ENCODE measurements at places on chromosomes 4 and X.

- H3K36me3 ChIP-seq = no peaks in the 10 kb centered on the region
- peak overlapping the region; percentile 32 for H3K27ac ChIP-seq
- H3K4me3 ChIP-seq = peak overlapping the region; percentile 27
- peaks cover 15% of the 10 kb centered on the region for H3K4me1 ChIP-seq
- peak; percentile 73 for DNase-seq
These were observed 49.0 kb downstream of the SH2D1A start for GRCh38 chrX:124395145-124395880.

DNA sequence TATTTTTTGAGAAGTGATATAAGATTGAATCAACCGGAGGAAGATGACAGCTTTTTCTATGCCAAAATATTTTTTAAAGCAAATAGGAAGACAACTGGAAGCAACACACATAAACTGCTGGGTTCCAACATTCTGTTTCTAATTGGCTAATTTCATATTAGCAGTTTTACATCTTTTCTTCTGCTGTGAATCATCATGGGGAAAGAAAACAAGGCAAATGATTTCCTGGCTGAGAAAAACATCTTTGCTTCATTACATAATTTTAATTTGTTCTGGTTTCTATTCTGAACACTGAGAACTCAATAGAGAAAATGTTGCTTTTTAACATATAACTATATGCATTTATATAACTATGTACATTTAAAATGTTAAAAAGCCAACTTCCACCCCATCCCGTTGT, 2518.5 kb downstream of the ARAP2 start:
- no peaks in the 10 kb centered on the region for H3K36me3 ChIP-seq
- H3K4me3 ChIP-seq = no peak overlapping the region
- DNase-seq = no peak
- H3K27ac ChIP-seq = no peak overlapping the region
- H3K27me3 ChIP-seq = no peaks in the 10 kb centered on the region

GRCh38 chr4:59535541-59535940, 1664.6 kb upstream of the ADGRL3 start:
- no peaks in the 10 kb centered on the region for H3K36me3 ChIP-seq
- H3K27ac ChIP-seq = no peak overlapping the region
- no peaks in the 10 kb centered on the region for H3K4me1 ChIP-seq

GRCh38 chrX:149858592-149858991, 22.4 kb upstream of the MAGEA8 start:
- no peak overlapping the region for H3K4me3 ChIP-seq
- no peak for DNase-seq
- no peak overlapping the region for H3K27ac ChIP-seq
- no peaks in the 10 kb centered on the region for H3K27me3 ChIP-seq
- H3K4me1 ChIP-seq = no peaks in the 10 kb centered on the region

- DNase-seq = no peak
- H3K27ac ChIP-seq = no peak overlapping the region
- H3K27me3 ChIP-seq = no peaks in the 10 kb centered on the region
- H3K4me1 ChIP-seq = no peaks in the 10 kb centered on the region
These were observed 49.4 kb downstream of the ANXA3 start for GRCh38 chr4:78601013-78601412.

- no peak for DNase-seq
- H3K27ac ChIP-seq = no peak overlapping the region
- no peaks in the 10 kb centered on the region for H3K4me1 ChIP-seq
- no peak overlapping the region for H3K4me3 ChIP-seq
- H3K27me3 ChIP-seq = no peaks in the 10 kb centered on the region
- no peaks in the 10 kb centered on the region for H3K36me3 ChIP-seq
These were observed 546.9 kb downstream of the BCOR start for GRCh38 chrX:39550795-39551361.

- DNase-seq = no peak
- H3K36me3 ChIP-seq = no peaks in the 10 kb centered on the region
- H3K27me3 ChIP-seq = no peaks in the 10 kb centered on the region
- H3K27ac ChIP-seq = no peak overlapping the region
- no peak overlapping the region for H3K4me3 ChIP-seq
- H3K4me1 ChIP-seq = no peaks in the 10 kb centered on the region
These were observed 51.7 kb downstream of the ADGRG2 start for GRCh38 chrX:19070555-19070994.

DNA sequence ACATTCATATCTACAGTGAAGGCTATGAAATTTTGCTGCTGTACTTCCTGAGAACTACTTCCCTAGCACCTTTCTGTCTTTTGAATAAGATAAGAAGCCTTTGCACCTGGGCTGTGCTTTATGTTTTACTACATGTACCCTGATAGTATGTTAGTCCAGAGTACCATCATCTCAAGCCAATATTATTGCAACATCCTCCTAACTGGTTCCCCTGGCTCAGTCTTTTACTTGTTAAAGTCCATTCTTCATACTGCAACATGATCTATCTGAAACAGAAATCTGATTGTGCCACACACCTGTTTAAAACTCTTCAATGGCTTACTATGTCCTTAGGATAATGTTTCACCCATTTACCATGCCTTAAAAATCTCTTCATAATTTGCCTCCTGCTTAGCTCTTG, 102.3 kb downstream of the AGTR2 start:
- H3K36me3 ChIP-seq = no peaks in the 10 kb centered on the region
- no peak overlapping the region for H3K27ac ChIP-seq
- no peak for DNase-seq
- no peak overlapping the region for H3K4me3 ChIP-seq

GRCh38 chr4:89486042-89486441, 178.4 kb upstream of the GPRIN3 start:
- H3K36me3 ChIP-seq = no peaks in the 10 kb centered on the region
- H3K4me1 ChIP-seq = no peaks in the 10 kb centered on the region
- peak; percentile 16 for DNase-seq
- no peaks in the 10 kb centered on the region for H3K27me3 ChIP-seq
- H3K4me3 ChIP-seq = no peak overlapping the region
- H3K27ac ChIP-seq = no peak overlapping the region

DNA sequence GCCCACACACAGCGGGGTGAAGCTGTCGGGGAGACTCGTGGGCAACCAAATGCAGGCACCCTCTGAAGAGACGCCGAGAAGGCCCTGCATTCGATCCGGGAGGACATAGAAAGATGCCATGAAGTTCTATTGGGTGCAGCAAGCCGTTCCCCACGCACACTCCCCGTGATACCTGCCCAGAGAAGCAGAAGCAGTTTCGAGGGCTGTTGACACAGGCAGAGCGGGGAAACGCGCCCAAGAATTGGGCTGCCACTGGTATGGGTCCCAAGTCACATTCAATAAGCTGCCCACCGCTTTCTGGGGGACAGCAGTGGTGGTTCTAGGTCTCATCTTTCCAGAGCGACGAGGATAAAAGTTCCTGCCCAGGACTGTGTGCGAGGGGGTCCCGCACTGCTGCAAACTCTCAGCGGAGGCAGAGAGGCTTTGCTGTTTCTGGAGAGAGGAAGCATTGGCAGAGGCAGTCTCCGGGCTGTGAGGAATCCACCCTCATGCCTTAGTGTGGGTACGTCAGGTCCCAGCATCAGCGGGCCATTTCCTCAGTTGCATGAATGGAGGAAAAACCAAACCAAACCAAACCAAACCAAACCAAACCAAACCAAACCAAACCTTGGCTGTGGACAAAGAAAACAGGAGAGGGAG, 10.1 kb downstream of the PITX2 start:
- DNase-seq = no peak
- H3K27me3 ChIP-seq = no peaks in the 10 kb centered on the region
- H3K36me3 ChIP-seq = no peaks in the 10 kb centered on the region
- no peaks in the 10 kb centered on the region for H3K4me1 ChIP-seq
- no peak overlapping the region for H3K27ac ChIP-seq

DNA sequence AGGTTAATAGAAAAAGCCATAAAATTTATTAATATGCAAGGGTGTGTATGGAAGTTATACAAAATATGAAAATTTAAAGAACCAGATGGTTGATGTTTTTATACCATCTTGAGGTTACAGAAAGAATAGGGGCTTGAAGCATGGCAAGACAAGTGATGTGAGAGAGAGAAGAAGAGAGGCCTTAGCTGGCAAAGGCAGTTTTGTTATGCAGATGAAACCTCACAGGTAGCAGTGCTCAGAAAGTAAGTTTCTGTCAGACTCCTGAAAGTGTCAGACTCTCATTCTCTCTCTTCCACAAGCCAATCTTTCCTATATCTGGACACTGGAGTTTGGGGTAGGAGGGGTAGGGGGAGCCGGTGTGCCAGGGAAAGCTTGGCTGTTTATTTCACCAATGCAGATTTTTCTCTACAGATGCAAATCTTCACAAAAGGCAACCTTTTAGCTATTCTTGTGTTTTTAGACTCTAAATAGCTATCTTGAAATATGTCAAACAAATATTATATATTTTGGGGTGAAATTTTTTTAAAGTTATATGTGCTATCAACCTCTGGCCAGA, 124.5 kb downstream of the CFAP299 start:
- H3K36me3 ChIP-seq = no peaks in the 10 kb centered on the region
- peak overlapping the region; percentile 8 for H3K27ac ChIP-seq
- no peak overlapping the region for H3K4me3 ChIP-seq

GRCh38 chr4:113618205-113618604, 143.3 kb downstream of the CAMK2D start:
- H3K27ac ChIP-seq = no peak overlapping the region
- H3K4me3 ChIP-seq = no peak overlapping the region
- no peak for DNase-seq
- H3K27me3 ChIP-seq = no peaks in the 10 kb centered on the region
- no peaks in the 10 kb centered on the region for H3K4me1 ChIP-seq

- no peak overlapping the region for H3K27ac ChIP-seq
- no peak for DNase-seq
- no peaks in the 10 kb centered on the region for H3K27me3 ChIP-seq
- peaks cover 10% of the 10 kb centered on the region for H3K36me3 ChIP-seq
These were observed 36.6 kb downstream of the IRF2 start for GRCh38 chr4:184437565-184438265.

DNA sequence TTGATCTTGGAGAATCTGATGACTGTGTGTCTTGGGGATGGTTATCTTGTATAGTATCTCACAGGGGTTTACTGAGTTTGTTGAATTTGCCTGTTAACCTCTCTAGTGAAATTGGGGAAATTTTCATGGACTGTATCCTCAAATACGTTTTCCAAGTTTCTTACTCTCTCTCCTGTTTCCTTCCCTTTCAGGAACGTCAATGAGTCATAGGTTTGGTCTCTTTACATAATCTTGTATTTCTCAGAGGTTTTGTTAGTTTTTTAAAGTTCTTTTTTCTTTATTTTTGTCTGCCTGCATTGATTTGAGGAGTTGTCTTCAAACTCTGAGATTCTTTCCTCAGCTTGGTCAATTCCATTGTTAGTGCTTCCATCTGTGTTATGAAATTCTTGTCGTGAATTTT, 227.7 kb upstream of the GPRIN3 start:
- no peaks in the 10 kb centered on the region for H3K36me3 ChIP-seq
- H3K4me1 ChIP-seq = no peaks in the 10 kb centered on the region
- no peak for DNase-seq

DNA sequence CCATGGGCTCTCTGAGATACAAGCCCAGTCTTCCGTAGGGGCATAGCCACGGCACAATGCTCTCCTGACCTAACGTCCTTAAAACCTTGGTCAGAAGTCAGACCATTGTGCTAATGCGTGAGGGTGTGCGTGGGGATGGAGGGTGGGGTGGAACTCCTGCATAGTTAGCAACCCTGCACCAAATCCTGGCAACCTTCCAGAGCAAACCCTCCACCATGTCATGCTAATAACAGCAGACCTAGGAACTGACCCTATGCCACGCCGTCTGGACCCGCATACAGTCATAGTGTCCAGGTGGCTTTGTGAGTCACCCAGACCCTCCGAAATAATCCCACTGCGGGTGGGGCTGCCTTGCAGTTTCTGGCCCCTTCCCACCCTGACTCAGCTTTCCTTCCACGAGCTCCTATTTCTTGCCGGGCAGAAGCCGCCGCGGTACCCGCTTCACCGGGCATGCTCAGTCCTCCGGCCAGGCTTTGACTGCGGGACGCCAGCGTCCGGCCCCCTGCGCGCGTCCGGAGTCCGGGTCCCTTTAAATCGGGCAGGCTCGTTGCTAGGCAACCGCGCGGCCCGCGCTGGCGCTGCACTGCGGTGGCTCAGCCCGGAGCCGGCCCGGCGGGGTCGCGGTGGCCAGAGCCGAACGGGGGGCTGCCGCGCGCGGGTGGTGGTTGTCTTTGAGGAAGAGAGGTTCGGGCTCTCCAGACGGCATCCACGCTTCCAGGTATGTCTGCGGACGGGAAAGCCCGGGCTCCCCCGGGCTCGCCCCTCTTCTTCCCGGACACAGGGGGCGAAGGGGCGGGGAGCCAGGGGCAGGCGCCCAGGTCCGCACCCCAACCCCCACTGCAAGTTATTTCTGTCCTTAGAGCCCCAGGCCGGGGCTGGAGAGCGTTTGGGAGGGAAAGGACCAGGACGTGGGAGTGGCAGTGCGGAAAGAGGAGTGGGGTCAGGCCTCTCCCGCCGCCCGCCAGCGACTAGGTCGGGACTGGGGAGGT, at the start of gene CCDC160:
TSS of gene CCDC160 (plus strand) at position 557 of the 989 bp plus-strand sequence. CDS start 7,619 bp downstream, outside the sequence.
- H3K36me3 ChIP-seq = no peaks in the 10 kb centered on the region
- H3K27ac ChIP-seq = no peak within 1 kb of the TSS
- no peaks in the 10 kb centered on the region for H3K27me3 ChIP-seq
- H3K4me3 ChIP-seq = peak within 1 kb of the TSS; percentile 42

DNA sequence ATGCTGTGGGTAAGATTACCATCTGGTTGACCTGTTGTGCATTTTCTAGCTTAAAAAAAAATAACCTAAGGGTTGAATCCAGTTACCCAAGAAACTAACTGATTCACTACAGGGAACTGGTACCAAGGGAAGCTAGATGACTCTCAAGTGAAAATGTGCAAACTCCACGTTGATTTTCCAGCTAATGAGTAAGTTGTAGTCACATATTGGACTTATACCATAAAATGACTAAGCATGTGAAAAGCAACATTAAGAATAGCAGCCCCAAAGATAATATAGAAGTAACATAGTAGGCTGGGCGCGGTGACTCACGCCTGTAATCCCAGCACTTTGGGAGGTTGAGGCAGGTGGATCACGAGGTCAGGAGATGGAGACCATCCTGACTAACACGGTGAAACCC, 270.9 kb downstream of the SPRY1 start:
- peaks cover 72% of the 10 kb centered on the region for H3K27me3 ChIP-seq
- DNase-seq = no peak
- 0 out of 2 replicates have a peak, but pooled peaks cover 9% of the 10 kb centered on the region for H3K4me1 ChIP-seq
- no peak overlapping the region for H3K4me3 ChIP-seq
- no peak overlapping the region for H3K27ac ChIP-seq

GRCh38 chr4:86846921-86847320, 2.3 kb downstream of the SLC10A6 start:
- no peaks in the 10 kb centered on the region for H3K27me3 ChIP-seq

GRCh38 chr4:15855804-15856475, 77.8 kb downstream of the CD38 start:
- no peaks in the 10 kb centered on the region for H3K4me1 ChIP-seq
- H3K27ac ChIP-seq = no peak overlapping the region
- no peak overlapping the region for H3K4me3 ChIP-seq

GRCh38 chrX:124342174-124342867, 4.0 kb upstream of the SH2D1A start:
- no peaks in the 10 kb centered on the region for H3K36me3 ChIP-seq
- no peaks in the 10 kb centered on the region for H3K27me3 ChIP-seq
- no peaks in the 10 kb centered on the region for H3K4me1 ChIP-seq
- H3K4me3 ChIP-seq = no peak overlapping the region
- no peak overlapping the region for H3K27ac ChIP-seq

DNA sequence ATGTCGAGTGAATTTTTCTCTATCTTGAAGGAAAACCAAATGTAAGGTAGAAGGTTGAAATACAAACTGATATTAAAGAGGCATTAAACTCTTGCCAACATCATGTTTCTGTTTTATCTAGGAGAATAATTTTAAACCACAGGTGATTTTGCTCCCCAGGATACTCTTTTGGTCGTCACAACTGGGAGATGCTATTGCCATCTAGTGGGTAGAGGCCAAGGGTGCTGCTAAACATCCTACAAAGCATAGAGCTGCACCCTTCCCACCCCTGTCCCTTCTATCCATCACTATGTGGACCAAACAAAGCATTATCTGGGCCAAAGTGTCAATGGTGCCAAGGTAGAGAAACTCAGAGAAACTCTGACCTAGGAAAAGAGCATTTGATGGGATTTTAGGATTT, 154.6 kb upstream of the MAGEB2 start:
- no peak for DNase-seq
- H3K4me1 ChIP-seq = no peaks in the 10 kb centered on the region
- H3K27me3 ChIP-seq = no peaks in the 10 kb centered on the region
- no peaks in the 10 kb centered on the region for H3K36me3 ChIP-seq

Data from MM.1S (cell line).